Right cardiac atrium (tissue), 5 donors: ENCODE measurements at places on chromosomes 12 and 14.

DNA sequence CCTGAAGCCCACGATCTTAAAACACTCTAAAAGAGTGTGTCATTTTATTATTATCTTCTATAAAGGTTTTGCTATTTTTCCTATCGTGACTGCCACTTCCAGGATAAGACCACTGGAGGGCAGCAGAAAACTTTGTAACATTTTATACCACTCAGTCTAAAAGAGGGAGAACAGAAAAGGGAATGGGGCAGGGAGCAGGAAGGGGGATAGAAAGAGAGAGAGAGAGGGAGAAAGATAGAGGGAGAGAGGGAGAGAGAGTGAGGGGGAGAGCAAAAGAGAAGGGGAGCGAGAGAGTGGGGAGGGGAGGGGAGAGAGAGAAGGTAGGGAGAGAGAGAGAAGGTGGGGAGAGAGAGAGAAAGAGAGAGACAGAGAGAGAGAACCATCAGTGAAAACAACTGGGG, 2.0 kb upstream of the ART4 start:
- DNase-seq = no peak

DNA sequence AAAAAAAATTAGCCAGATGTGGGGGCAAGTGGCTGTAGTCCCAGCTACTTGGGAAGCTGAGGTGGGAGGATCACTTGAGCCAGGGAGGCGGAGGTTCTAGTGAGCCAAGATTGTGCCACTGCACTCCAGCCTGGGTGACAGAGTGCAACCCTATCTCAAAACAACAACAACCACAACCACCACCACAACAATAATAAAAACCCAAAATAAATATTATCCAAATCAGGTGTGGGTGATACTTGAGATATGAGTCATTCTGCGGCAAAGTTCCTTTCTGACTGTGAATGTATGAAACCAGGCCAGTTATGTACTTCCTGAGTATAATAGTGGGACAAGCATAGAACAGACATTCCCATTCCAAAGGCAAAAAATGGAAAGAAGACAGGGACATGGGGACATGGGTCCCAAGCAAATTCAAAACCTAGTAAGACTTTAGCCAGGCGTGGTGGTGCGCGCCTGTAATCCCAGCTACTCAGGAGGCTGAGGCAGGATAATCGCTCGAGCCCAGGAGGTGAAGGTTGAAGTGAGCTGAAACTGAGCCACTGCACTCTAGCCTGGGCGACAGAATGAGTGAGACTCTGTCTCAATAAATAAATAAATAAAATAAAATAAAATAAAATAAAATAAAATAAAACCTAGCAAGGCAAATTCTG, 9.7 kb upstream of the ERC1 start:
- no peak for DNase-seq

DNA sequence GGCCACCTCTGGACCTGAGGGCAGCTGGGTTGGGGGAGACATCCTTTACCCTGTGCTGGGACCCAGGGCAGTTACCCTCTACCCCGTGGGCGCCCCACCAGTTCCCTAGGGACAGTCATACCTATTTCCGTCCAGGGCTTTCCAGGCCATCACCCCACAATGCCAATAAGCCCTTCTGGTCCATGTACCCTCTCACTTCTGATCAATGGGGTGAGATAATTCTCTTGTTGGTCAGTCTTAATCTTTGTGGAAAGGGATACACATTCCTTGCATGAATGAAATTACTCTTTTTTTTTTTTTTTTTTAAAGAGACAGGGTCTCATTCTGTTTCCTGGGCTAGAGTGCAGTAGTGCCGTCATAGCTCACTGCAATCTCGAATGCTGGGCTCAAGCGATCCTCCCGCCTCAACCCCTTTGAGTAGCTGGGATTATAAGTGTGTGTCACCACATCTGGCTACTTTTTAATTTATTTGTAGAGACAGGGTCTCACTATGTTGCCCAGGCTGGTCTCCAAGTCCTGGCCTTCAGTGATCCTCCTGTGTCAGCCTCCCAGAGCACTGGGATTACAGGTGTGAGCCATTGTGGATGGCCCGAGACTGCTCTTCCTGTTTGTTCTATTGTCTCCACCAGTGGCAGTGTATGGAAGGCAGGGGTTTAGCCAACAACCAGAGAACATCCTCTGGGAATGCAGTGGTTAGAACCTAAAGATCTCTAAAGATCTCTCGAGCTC, 46.3 kb upstream of the STON2 start:
- DNase-seq = no peak

DNA sequence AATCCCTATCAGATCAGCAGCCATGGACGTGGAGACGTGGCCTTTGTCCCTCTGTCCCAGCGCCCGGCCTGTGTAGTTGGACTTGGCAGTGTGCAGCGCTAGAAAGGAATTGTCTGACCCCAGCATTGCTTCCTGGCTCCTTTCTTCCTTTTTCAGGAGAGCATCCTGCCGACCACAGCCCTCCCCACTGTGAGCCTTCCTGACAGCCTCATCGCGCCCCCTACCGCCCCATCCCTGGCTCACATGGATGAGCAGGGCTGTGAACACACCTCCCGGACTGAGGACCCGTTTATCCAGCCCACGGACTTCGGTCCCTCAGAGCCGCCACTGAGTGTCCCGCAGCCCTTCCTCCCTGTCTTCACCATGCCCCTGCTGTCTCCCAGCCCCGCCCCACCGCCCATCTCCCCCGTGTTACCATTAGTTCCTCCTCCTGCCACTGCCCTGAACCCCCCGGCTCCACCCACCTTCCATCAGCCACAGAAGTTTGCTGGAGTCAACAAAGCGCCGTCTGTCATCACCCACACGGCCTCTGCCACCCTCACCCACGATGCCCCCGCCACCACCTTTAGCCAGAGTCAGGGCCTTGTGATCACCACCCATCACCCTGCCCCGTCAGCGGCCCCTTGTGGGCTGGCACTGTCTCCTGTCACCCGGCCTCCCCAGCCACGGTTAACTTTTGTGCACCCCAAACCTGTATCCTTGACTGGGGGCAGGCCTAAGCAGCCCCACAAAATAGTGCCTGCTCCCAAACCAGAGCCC, 40.6 kb downstream of the IL31 start:
- peak; percentile 61 for DNase-seq

DNA sequence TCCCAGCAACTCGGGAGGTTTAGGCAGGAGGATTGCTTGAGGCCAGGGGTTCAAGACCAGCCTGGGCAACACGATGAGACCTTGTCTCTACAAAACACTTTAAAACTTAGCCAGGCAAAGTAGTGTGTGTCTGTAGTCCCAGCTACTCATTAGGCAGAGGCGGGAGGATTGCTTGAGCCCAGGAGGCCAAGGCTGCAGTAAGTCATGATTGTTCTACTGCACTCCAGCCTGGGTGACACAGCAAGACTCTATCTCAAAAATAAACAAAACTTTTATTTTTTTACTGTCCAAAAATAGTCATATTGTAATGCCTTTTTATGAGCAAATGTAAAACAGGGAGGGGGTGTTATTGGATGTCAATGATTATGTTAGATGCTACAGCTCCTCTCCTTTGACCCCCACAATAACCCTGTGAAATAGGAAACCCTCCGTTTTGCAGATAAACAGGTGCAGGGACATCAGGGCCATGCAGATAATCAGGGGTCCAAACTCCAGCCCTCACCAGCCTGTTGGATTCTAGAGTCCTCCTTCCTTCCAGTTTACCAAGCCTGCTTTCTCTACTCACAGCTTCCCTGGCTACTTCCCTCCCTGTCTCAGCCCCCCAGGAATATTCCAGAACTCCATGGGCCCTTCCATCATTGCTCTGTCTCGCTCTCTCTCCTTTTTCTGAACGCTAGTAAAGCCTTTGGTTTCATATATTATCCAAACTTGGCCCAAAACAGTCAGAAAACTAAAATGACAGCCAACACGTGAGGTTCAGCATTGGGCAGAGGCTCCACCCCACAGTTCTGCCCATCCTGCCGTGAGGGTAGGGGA, 5.9 kb upstream of the FBLN5 start:
- DNase-seq = no peak

- no peak for DNase-seq
Measured at GRCh38 chr14:95034788-95035187, 122.5 kb downstream of the DICER1 start.

DNA sequence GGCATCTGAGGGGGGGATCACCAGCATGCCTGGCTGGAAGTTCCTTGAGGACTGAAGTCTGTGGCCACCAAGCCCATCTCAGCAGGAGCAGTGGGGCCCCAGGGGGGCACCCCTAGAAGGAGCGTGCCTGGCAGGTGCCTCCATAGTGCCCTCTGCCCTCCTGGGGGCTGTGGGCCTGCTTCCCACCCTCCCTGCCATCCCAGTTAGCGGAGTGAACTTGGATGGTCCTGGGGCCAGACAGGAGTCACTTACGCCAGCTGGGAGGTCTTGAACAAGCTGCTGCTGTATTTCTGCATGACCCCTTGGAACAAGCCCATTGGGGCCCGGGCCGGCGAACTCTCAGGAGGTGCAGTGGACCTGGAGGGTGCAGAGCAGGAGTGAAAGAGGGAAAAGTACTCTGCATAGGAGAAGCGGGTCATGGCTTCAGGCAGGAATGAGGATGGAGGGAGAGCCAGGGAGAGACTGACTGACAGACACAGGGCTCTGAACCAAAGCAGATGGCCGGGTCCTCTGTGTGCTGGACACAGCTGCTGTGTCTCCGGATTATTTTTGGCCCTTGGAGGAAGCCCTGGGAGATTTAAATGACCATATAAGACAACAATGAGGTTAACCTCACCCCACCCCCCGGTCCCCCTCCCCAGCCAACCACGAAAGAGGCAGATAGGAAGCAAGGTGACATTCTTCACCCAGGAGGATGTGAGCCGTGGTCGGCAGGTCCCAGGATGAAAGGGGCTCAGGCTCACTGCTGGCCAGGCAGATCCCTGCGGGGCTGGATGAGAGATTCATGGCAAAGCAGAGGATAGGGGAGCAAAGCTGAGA, 19.6 kb downstream of the ASB2 start:
- DNase-seq = no peak

- no peak for DNase-seq
Measured at GRCh38 chr12:102369876-102370275, 110.5 kb downstream of the IGF1 start.

- no peak for DNase-seq
Measured at GRCh38 chr12:116441292-116441691, 117.9 kb upstream of the MAP1LC3B2 start.

- DNase-seq = no peak
Measured at GRCh38 chr14:36221112-36221511, 44.6 kb upstream of the PTCSC3 start.

GRCh38 chr12:90124289-90124688, 415.7 kb upstream of the ATP2B1 start:
- DNase-seq = no peak

- DNase-seq = no peak
Measured at GRCh38 chr12:26869908-26870459, 37.0 kb upstream of the ITPR2 start.

DNA sequence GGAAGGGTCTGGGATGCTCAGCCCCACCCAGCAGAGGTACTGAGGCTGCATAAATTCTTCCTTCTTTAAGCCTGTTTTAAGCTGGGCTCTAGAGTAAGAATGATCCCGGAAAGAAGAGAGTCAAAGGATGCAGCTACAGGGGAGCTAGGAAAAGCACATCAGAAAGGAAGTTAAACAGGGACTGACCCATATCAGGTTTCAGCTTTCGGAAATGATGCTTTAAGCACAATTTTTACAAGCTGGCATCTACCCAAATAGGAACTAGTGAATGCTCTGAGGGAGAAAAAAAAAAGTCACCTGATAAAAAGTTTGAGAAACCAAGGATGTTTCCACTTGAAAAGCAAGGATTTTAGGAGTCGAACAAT, 22.0 kb downstream of the TSPAN8 start:
- no peak for DNase-seq

DNA sequence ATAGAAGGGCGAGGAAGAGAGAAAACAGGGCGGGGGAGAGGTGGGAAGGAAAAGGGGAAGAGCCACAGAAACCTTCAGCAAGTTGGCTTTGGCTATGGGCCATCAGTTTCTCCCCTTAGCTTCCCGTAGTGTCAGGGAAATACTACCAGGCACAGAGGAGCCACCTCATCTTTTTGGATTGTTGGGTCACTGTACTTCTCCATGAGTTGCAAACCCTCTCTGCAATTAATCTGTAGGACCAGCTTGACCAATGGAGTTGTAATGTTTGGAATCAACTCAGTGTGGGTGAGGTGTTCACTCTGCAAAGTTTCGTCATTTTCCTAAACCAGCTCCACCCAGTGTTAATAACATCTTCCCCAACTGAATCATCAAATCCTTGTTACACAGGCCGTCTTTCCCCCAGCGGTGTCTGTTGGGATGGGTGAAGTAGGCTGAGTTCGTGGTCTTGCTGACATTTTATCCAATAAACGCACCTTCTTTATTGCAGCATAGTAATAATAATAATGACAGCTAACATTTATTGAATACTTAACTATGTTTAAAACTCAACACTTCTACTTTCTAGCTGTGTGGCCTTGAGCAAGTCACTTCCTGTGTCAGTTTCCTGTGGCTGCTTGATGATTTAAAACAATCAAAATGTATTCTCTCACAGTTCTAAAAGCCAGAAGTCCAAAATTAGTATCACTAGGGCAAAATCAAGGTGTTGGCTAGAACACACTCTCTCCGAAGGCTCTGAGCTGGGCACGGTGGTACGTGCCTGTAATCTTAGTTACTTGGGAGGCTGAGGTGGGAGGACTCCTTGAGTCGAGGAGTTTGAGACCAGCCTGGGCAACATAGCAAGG, 8.1 kb upstream of the GLTP start:
- no peak for DNase-seq

DNA sequence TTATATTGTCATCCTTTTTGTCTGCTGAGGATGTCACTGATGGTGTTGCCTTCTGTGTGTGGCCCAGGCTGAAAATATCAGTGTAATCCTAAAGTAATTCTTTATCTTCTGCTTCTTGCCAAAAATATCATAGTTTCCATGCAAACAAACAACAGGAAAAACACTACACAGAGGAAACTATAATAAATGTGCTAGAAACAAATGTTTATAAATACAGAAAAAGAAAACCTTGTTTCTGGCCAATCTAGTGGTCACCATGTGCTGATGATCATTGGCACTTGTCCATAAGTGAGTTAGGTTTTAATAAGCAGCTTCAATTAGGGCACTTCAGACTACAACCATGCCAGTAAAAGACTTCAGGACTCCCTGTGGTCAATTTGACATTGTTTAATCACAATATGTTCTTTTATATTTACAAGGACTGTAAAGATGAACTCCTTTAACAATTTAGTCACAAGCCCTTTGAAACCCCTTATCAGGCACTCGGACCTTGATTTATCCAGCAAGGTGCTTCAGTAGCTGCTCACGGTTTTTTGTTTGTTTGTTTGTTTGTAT, 124.8 kb downstream of the TMTC3 start:
- DNase-seq = no peak

DNA sequence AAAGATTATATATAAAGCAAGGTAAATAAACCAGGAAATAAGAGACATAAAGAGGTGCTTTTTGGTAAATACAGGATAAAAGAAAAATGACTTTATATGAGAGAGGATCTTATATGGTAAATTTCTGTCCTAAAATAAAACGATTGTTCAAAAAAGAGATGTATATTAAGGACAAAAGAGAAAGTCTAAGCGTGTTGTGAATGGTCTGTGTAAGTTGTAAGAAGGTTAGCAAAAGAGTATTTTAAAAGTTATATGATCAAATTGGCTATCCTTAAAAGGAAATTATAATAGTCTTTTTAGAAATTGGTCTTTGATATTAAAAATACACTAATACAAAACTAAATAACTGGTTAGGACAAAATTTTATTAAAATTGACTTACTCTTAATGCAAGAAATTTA, 14.1 kb upstream of the ACSM4 start:
- DNase-seq = no peak
